ENCODE measurements at places on chromosomes 16 and 17.
A peak's percentile ranks its signal among the peaks of the same experiment; 100 is the strongest.

- peak; percentile 95 for DNase-seq
- peak overlapping the region; percentile 90 for H3K27ac ChIP-seq
- H3K27me3 ChIP-seq, result no peaks in the 10 kb centered on the region
- no peaks in the 10 kb centered on the region for H3K36me3 ChIP-seq
These were observed 18.7 kb upstream of the ADGRG1 start for GRCh38 chr16:57609541-57610401.

- no peaks in the 10 kb centered on the region for H3K4me1 ChIP-seq
- H3K27ac ChIP-seq, result no peak overlapping the region
- H3K36me3 ChIP-seq, result no peaks in the 10 kb centered on the region
- no peak overlapping the region for H3K4me3 ChIP-seq
- H3K27me3 ChIP-seq, result no peaks in the 10 kb centered on the region
These were observed 18.6 kb upstream of the TNFSF12 start for GRCh38 chr17:7530023-7530900.

- no peak overlapping the region for H3K27ac ChIP-seq
- no peak for DNase-seq
- 0 out of 2 replicates have a peak, but pooled peaks cover 3% of the 10 kb centered on the region for H3K27me3 ChIP-seq
- H3K36me3 ChIP-seq, result no peaks in the 10 kb centered on the region
- peaks cover 34% of the 10 kb centered on the region for H3K4me1 ChIP-seq
- H3K4me3 ChIP-seq, result no peak overlapping the region
These were observed 10.6 kb upstream of the RFFL start for GRCh38 chr17:35073991-35074627.

DNA sequence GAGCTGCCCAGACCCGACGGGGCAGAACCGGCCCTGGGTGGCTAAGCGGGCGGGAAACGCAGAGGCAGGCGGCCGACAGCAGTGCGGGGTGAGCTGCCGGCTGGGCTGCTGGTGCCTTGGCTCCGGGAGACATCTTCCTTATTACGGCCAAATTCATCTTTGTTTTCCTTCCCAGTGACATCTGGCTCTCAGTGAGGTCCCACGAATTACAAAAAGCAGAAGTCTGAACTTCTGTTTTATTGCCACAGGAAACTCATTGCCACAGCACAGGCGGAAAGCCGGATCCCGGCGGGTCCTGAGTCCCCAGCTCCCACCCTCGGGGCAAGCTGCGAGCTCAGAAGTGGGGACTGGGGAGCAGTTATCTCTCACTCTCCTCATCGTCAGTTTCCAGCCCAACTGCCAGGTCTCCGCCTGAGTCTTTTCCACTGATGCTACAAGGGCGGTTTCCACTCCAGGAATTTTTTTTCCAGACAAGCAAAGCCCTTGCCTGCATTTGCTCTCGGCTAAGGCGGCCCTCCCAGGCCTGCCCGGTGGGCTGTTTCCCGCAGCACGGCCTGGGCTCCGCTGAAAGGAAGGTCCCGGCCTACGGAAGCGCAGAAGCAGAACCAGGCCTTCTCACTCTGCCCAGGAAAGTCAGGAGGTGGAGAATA lies 40.3 kb downstream of the CBFA2T3 start:
- no peaks in the 10 kb centered on the region for H3K36me3 ChIP-seq
- no peak overlapping the region for H3K4me3 ChIP-seq
- no peak for DNase-seq
- H3K27me3 ChIP-seq, result no peaks in the 10 kb centered on the region

DNA sequence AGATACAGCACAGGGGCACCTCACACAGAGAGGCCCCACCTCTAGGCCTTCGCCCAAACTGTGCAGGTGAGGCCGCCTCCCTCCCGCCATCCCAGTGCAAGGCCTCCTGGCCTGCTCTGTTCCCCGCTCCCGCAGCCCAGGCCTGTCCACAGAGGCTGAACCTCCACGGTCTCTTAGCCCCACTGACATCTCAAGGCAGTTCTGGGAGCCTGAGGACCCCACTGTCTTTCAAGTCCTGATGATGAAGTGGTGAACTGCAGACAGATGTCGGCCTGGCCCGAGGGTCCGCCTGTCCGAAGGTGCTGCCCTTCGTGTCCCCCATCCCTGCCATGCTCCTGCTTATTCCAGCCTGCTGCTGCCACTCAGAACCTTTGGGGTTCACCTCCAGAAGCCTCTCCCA lies 32.3 kb downstream of the ENGASE start:
- peaks cover 99% of the 10 kb centered on the region for H3K27me3 ChIP-seq
- no peaks in the 10 kb centered on the region for H3K4me1 ChIP-seq
- H3K36me3 ChIP-seq, result no peaks in the 10 kb centered on the region
- H3K27ac ChIP-seq, result no peak overlapping the region
- DNase-seq, result no peak

- DNase-seq, result peak; percentile 24
- H3K36me3 ChIP-seq, result no peaks in the 10 kb centered on the region
- peak overlapping the region; percentile 35 for H3K27ac ChIP-seq
- H3K4me3 ChIP-seq, result peak overlapping the region; percentile 95
- no peaks in the 10 kb centered on the region for H3K27me3 ChIP-seq
These were observed 729 bp downstream of the P2RX5 start for GRCh38 chr17:3695129-3695722.

- H3K27me3 ChIP-seq, result no peaks in the 10 kb centered on the region
- DNase-seq, result no peak
- no peaks in the 10 kb centered on the region for H3K36me3 ChIP-seq
- H3K27ac ChIP-seq, result no peak overlapping the region
- H3K4me1 ChIP-seq, result no peaks in the 10 kb centered on the region
These were observed 110.8 kb downstream of the CDYL2 start for GRCh38 chr16:80693553-80693952.

All from MM.1S (cell line).